Left lobe of liver (tissue), 2 donors: ENCODE measurements at places on chromosomes 2 and 18.

DNA sequence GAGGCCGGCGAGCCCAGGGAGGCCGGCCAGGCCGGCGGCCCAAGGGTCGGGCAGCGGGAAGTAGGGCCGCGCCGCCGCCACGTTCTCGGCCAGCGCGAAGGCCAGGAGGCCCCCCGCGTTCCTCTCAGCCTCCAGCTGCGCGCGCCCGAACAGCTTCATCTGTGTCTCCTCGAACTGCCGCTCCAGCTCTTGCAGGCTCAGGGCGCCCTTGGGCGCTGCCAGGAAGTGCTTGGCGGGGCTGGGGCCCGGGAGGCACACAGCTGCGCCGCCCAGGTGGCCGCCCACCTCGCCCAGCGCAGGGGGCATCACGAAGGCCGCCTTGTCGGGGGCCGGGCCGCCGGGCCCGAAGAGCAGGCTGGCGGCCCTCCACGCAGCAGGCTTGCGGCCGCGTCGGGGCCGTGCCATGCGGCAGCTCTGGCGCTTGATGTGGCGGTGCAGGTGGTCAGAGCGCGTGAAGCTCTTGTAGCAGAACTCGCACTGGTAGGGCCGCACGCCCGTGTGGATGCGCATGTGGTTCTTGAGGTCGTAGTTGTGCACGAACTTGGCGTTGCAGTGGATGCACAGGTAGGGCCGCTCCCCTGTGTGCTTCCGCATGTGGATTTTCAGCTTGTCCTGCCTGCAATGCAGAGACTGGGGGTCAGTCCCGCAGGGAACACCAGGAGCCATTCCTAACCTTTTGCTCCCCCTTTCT, 99.0 kb upstream of the SMAD2 start:
- DNase-seq, result no peak

DNA sequence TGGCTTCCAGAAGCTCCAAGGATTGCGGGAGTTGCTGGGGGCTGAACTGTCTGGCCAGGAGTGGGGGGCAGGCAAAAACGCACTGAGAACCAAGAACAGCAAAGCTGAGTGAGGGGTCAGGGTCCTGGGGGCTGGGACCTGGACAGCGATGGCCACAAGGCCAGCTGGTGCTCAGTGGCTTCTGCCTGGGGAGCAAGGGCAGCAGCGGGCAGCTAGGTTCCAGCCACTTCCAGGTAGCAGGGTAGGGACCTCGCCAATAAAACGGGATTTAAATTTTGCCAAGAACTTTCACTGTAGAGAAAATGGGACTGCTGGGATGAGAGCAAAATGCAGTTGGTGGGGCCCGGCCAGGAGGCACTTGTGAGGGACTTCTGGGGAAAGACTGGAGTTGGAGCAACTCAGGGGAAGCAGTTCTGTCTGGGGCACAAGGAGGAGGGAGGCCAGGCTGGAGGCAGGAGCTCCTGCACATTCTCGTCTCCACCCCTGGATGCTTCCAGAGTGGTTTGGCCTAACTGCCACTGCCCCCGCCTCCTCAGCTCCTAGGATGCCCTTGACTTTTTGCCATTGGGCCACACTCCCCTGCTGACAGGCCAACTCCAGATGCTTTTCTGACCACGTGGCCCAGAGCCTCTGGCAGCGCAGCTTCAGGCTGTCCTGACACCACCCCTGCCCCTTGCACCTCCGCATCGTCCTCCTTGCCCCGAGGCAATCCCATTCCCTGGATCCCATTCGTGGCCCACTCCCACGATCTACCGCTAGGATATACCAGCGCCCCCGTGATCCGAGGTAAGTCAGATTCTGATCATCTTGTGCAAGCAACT, 5.5 kb upstream of the CCDC74A start:
- DNase-seq, result no peak

DNA sequence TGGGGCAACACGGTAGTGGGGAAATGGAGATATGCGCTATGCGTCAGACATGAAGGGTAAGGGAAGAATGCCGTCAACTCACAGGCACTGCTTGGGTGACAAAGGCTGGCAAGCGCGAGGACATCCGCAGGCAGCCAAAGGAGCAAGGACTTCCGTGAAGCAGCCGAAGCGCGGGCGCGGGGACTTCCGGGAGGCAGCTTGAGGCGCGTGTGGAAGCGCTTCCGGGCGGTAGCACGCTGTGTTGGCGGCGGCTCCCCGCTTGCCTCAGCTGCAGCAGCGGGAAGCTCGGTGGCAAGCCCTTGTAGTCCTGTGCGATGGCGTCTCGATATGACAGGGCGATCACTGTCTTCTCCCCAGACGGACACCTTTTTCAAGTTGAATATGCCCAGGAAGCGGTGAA, at the start of gene PSMA8:
TSS of gene PSMA8 (plus strand) at position 218 of the 400 bp plus-strand sequence. CDS start at position 315, 97 bp downstream.
- no peak for DNase-seq

DNA sequence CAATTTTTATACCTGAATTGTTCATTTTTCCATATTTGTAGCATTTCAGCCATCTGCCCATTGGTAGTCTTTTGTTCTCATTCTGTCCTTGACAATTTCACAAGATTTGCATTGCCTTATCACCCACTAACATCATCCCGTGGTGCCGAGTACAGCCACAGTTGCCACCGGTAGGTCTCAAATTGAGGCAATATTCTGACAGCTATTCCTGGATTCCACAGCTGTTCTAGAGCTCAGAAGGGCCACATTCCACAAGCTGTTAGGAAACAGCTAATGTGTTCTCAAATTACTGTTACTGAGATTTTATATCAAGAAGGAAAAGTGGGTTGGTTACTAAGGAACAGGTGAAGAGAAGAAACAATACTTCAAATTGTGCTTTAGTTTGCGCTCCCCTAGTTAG, 178.8 kb downstream of the RPRM start:
- DNase-seq, result no peak

DNA sequence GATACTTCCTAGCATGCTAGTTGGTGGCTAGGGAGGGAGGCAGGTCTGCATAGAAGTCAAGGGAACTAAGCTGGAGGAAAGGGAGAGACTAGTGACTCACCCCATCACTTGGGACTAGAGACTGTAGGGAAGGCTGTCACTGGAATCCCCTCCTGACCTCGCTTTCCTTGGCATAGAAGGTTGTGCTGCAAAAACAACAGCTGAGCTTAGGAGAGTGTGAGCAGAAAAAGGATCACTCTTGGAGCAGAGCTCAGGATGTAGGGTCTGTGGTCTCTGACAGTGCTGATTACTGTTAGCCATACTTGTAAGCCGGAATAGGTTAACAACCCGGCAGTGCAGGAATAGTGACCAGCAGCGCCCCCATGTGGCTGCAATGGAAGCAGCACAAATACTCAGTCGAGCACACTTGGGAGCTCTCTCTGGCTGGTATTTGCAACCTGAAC, 66.9 kb upstream of the SMAD2 start:
- DNase-seq, result no peak

GRCh38 chr2:127673291-127674069, 1.9 kb downstream of the LIMS2 start:
- DNase-seq, result no peak

DNA sequence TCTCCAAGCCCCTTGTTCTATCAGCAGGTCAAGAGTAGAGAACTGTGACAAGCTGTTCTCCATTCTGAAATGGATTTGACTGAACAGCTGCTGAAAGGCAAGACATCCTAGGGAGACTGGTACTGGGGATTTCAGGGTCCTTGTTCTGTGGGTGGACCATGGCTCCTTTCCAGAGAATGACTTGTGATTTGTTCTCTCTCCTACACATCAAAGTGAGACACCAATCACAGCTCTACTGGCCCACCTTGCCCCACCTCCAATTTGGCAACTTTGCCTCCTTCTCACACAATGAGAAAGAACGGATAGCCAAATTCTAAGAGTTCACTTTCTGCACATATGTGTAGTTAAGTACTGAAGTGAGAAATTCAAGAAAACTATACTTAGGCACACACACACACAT, 67.4 kb downstream of the BCL11A start:
- DNase-seq, result no peak

GRCh38 chr2:20225294-20226151, 593 bp upstream of the SDC1 start:
- DNase-seq, result peak; percentile 93

DNA sequence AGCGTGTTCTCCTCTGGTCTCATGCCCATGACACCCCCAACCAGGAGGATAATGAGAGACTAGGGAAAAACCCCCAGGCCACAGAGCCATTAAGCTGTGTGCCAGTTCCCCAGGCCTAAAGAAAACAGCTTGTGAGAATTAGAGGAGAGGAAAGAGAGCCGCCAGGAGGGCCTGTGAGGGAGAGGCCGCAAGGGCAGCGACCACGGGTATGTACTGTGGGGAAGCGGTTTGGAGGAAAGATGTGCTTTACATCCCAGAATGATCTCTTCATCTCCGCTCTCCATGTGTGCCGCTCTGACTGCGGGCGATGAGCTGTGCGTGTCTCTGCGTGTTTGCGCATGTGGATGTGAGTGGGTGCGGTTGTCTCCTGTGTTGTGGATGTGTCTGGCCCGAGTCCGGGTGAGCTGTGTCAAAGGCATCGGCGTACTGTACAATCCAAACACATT, 82.9 kb downstream of the DYSF start:
- no peak for DNase-seq

DNA sequence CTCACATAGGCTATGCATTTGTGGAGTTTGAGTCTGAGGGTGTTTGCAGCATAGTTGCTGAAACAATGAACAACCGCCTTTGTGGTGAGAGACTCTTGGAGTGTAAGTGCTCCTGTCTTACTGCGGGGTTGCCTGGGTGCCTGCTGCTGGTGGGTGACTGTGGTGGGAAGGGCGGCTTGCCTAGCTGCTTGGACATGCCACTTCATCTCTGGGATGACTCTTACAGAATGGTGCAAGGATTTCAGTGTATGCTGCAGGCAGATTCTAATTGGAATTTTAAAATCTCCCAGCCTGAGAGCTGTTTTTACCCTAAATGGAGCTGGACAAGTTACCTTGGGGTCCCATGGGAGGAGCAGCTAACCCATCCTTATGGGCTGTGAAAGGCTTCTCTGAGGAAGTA, 50.1 kb downstream of the CYP27C1 start:
- peak; percentile 31 for DNase-seq

- no peak for DNase-seq
These were observed 28.3 kb upstream of the PEX13 start for GRCh38 chr2:60989259-60989658.

DNA sequence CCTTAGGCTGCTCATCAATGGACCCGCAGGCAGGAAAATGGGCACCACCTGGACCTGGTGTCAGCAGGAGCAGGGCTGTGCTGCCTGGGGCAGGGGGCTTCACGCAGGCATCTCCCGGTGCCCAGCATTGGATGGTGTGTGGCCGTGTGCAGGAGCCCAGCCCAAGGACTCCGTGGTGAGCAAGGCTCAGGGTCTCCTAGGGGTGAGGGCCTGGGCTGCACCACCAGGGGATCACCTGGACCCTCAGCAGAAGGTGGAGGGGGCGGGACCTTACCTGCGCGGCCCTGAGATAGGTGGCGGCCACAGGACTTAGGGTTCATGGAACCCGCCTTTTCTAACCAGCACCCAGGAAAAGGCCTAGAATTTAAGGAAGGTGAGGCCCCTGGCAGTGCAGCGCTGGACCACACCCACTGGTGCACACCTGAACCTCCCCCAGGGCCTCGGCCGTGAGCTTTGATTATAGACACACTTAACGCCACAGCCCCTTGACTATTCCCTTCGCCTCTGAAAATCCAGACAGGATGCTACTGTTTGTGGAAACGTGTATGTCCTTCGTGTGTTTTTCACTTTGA, 89.0 kb downstream of the TMEM18 start:
- DNase-seq, result peak; percentile 21

DNA sequence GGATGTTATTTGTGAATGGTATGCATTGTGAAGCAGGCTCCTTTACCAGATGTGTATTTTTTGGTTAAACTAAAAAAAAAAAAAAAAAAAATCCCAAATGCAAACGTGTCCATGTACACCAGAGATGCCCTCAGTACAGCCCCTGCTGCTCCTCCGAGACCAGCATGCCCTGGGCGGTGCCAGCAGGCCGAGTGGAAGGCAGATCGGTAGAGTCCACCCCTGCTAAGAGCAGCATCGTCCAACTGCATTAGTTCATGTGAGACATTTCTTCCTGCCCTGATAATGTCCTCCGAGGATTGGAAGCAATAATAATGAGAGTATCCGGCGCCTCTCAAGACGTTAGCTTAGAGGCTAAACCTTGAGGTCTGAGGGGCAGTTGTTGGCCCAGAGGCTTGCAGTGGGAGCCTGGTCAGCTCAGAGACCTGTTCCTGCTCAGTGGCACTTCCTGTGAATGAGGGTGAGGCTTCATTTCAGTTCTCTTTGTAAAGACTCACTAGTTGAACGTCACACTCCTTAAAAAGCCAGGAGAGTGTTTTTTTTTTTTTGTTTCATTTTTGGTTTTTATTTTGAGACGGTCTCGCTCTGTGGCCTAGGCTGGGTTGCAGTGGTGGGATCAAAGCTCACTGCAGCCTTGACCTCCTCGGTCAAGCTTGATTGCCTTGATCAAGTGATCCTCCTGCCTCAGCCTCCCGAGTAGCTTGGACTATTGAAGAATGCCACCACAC, 5.6 kb downstream of the SLC66A3 start:
- no peak for DNase-seq

DNA sequence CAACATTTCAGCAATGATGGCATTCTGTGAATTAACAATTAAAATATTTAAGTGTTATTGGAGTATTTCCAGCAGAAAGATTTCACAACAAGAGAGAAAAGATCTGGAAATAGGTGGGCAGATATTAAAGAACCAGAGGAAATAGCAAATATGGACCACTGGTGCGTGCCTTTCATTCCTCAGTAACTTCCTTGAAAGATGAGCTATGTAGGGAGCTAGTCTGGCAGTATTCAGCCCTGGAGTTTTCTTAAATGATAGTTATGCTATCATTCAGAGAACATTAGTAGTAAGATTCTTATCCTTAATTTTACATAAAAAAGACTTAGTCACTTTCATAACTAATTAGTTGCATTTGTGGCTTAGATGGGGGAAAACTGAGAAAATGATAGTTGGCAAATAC, 41.5 kb downstream of the TANC1 start:
- DNase-seq, result no peak

DNA sequence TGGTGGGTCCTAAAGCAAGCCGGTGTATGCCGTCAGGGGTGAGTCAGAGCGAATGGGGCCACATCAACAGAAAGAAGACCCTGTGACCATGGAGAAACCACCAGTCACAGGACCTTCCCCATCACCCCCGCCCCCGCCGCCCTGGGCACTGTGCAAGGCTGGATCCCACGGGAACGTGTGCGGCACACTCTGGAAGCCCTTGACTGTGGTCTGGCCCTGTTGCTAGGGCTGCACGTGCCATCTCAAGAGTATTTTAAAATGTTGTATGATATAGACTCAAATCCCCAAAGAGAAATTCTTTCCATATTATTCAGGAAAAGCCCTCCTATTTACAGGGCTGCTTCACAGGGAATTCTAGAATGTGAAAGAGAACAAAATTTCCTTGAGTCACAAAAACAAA, 174.8 kb downstream of the BCL2 start:
- no peak for DNase-seq

- DNase-seq, result no peak
These were observed 1.3 kb downstream of the KCMF1 start for GRCh38 chr2:84972207-84972783.
